Activated T-helper 1 cell treated with Interleukin-2 at 50 U/mL for 16 hours (primary cell): ENCODE measurements at places on chromosomes 3 and 15.

DNA sequence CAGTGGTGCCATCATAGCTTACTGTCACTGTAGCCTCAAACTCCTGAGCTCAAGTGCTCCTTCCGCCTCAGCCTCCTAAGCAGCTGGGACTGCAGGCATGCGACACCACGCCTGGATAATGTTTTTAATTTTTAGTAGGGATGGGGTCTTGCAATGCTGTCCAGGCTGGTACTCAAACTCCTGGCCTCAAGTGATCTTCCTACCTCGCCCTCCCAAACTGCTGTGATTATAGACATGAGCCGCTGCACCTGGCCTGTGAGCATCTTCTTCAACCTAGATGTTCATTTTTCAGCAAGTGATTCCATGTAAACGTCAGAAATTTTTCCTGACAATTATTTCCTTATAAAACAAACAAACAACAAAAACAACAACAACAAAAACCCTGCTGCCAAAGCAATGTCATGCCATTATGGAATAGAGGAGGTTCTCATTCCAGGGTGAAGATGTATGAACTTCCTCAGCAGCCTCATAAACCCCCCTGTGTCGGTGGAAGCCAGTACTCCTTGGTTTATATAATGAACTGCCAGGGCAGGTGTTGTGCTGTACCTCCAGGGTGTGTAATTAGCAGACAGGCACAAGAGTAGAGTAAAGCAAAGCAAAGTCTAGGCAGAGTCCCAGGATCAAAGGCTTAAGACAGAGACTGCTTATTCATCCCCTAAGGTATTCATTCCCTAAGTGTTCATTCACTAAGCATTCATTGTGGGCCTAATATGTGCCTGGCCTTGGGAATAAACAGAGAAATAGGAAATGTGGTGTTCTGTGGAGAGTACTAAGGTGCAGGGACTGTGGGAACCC lies 44.6 kb downstream of the NR2C2 start:
- no peak for DNase-seq

DNA sequence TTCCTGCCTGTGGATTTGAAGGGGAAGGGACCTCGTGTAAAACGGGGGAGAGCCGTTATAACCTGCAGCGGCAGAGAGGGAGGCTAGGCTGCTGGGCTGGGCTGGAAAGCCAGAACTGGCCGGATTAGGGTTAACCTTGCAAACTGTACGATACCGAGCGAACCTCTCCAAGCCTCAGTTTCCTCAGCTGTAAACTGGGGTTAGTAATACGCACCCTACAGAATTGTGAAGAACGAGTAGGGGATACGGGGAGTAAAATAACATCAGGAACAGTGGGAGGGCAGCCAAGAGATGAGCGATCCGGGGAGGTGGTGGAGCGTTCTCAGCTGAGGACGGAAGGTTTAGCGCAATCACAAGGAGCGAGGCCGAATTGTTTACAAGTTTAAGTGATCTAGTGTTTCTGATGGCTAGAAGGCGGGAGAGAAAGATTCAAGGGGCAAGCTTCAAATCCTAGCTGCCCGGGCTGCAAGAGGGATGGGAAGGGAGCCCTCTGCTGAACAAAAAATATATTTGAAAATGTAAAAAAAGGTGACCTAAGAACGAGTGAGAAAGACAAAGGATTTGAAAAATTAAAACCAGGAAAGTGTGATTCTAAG lies 768 bp upstream of the SEMA5B start:
- no peak for DNase-seq

DNA sequence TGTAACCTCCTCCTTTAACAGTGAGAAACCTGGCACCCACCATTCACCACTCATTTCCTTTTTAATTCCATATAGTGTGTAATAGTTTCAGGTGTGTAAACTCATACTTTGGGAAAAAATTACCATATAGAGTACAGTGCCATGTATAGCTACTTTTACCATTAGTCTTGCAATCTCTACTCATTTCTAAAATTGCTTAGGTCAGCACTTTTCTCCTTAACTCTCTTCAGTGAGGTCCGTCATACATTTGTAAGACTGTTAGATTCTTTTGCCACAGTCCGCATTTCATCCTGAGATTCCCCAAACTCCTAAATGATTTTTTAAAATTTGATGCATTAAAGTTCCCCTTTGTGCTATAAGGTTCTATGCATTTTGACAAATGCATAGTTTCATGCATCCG lies 238.3 kb upstream of the ATP10A start:
- no peak for DNase-seq

- DNase-seq: no peak
These were observed 537.3 kb upstream of the TGFBR2 start for GRCh38 chr3:30069056-30069455.

DNA sequence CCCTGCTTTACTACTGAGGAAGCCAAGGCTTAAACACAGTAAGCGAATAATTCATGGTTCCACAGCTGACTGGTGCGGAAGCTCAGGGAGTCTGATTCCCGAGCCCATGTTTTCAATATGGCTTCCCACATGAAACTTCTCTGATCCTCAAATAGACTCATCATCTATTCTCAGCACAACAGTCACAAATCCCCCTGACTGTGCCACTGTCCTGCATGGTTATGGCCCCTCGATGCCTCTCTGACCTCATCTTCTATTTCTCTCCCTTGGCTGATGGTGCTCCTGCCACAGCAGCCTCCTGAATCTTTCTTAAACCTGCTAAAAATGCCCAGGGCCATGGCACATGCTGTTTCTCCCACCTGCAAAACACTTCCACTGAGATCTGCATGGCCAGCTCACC lies 43.2 kb downstream of the SRGAP3 start:
- no peak for DNase-seq

DNA sequence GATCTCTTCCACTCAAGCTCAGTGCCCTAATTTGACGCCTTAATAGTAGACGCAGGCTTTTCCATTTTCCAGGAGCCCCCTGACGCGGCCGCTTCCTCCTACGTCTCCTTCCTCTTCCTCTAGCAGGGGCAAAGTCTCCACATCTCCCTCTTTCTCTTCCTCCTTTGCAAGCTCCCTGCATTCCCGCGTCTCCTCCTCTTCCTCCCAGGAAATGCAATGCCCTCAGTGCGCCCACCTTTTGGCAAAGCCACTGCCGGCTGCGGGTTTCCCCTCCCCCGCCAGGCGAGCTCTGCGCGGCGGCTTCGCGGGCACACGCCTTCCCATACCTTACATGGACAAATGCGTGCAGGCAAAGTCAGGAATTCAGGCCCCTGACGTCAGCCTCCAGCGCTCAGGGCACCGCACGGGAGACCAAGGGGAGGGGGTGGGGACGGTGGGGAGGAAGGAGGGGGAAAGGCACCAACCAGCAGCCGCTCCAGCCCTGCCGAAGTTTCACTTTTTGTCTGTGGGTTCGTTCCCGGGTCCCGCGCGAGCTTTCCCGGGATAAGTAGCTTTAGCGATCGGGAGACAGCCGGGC lies 432 bp upstream of the LPP start:
- peak; percentile 13 for DNase-seq

DNA sequence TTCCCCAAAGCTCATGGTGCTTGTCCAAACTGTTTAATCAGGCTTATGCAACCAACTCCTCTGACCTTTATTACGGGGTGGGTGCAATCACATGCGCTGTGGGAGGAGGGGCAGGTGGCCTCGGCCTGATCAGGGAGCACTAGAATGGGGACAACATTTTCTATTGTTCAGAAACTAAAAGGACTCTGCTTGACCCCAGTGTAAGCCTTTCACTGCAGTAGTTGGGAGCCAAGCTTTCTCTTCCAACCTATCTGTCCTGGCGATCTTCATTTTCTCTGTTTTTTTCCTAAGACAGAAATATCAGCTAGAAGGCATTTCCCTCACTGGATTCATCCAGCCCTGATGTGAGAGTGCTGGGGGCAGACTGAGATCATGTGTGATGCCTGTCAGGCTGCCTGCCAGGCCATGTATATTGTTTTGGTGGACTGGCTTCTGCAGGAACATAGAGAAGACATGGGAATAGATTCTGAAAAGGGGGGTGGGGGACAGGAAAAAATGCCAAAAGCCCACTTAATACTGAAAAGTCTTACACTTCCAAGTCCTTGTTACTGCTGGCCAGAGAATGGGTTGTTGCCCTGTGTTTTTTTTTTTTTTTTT lies 627.0 kb upstream of the TBL1XR1 start:
- no peak for DNase-seq

GRCh38 chr3:30285188-30286006 lies 321.0 kb upstream of the TGFBR2 start:
- DNase-seq: no peak

- DNase-seq: no peak
These were observed 75.2 kb downstream of the APBA2 start for GRCh38 chr15:28960979-28961378.

GRCh38 chr3:23508464-23508863 lies 297.3 kb upstream of the UBE2E1 start:
- DNase-seq: no peak

GRCh38 chr3:43883729-43884396 lies 193.1 kb downstream of the ABHD5 start:
- DNase-seq: no peak
